Chondrocyte (in vitro differentiated cells): ENCODE measurements at places on chromosomes 12 and 14. TPM values are rescaled to one million over a fixed set of nuclear protein-coding genes. Genes with fewer than 3 reads are reported as not detected.
A peak's percentile ranks its signal among the peaks of the same experiment; 100 is the strongest.

Gene FAM181A
- total RNA-seq, result not detected in 3 replicates

Gene RAB5B
- total RNA-seq, result 105 TPM in 3 replicates

Gene NR4A1
- 5.7 to 7.6 TPM (median 7.3 TPM) in 3 replicates for total RNA-seq

Gene NGB
- not detected in 3 replicates for total RNA-seq

Gene GRIP1
- 5.0 to 10.1 TPM (median 7.8 TPM) in 3 replicates for total RNA-seq

DNA sequence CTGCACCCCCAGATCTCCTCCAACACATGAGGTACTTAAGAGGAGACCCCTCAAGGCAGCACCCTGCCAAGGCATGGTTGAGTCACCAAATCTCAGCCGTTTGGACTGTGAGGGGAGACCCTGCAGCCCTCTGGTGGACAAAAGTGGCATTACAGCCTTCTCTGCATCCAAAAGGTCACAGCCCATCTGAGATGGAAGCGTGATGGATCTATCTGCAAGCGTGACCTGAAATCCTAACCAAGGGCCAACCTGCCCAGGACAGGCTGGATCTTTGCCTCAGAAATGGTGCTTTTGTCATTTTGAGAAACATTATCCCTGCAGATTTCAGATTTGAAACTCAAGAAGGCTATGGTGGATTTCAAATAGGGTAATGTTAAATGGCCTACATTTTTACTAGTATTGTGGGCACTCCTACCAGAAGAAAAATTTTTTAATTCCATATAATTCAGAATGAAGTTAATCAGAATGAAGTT lies 23.7 kb upstream of the DHRS4 start:
- H3K4me3 ChIP-seq, result no peak overlapping the region
- peaks cover 2% of the 10 kb centered on the region for H3K4me1 ChIP-seq
- no peaks in the 10 kb centered on the region for H3K36me3 ChIP-seq
- DNase-seq, result no peak
- H3K27me3 ChIP-seq, result peaks cover 16% of the 10 kb centered on the region
- no peak overlapping the region for H3K27ac ChIP-seq

GRCh38 chr12:131147894-131148293 lies 194.2 kb downstream of the ADGRD1 start:
- peaks cover 12% of the 10 kb centered on the region for H3K27me3 ChIP-seq
- H3K4me3 ChIP-seq, result no peak overlapping the region
- no peak for DNase-seq

Gene PLXNC1
- 0.67 to 1.4 TPM (median 0.72 TPM) in 3 replicates for total RNA-seq

Gene P2RX7
- 0.39 to 1.00 TPM (median 0.47 TPM) in 3 replicates for total RNA-seq

Gene TOMM20L
- not detected in 3 replicates for total RNA-seq

Gene GPR135
- total RNA-seq, result 4.0 to 8.9 TPM (median 4.8 TPM) in 3 replicates

DNA sequence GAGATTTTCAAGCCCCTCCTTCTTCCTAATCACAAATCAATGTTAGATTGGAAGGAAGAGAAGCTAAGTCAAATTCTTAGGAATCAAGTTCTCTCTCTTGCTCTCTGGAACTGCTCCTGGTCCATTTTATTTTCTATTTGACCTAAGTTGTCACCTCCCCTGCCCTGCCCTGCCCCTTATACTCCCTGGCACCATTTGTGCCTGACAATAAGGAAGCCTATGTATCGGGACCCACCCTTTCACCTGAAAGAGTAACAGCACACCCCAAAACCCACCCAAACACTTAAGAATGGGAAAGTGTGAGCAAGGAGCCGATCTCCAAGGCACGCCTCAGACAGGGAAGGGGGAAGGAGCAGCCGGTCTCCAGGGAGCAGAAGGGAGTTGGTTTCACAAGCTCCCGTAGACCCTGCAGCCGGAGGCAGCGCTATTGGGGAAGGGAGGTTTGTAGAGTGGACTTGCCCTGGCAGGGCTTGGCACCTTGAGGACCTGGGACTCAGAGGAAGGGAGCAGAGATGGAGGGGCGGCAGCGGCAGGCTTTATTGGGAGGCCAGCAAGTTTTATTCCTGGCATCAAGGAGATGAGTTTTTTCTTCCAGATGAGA lies 1.6 kb downstream of the LRRC74A start:
- no peak for DNase-seq

- no peaks in the 10 kb centered on the region for H3K27me3 ChIP-seq
- peak; percentile 82 for DNase-seq
- H3K36me3 ChIP-seq, result no peaks in the 10 kb centered on the region
- peaks cover 14% of the 10 kb centered on the region for H3K4me1 ChIP-seq
- H3K4me3 ChIP-seq, result no peak overlapping the region
Observed at GRCh38 chr14:101950516-101951215, 13.7 kb upstream of the DYNC1H1 start.
